ENCODE measurements at places on chromosomes 12 and 14.

GRCh38 chr12:56374726-56375597, 12.3 kb upstream of the APOF start:
- peak; percentile 33 for DNase-seq

- DNase-seq: peak; percentile 51
These were observed 27.0 kb upstream of the HIGD1C start for GRCh38 chr12:50925342-50925651.

- DNase-seq: no peak
These were observed 5.6 kb downstream of the PYM1 start for GRCh38 chr12:55922126-55922525.

GRCh38 chr12:33536431-33536830, 96.8 kb upstream of the SYT10 start:
- no peak for DNase-seq

- DNase-seq: no peak
These were observed 492.6 kb upstream of the GARIN6 start for GRCh38 chr12:99154983-99155336.

GRCh38 chr12:24599736-24600135, 349.2 kb downstream of the BCAT1 start:
- DNase-seq: peak; percentile 15

- DNase-seq: no peak
These were observed 1.9 kb downstream of the ARHGEF40 start for GRCh38 chr14:21072031-21072473.

DNA sequence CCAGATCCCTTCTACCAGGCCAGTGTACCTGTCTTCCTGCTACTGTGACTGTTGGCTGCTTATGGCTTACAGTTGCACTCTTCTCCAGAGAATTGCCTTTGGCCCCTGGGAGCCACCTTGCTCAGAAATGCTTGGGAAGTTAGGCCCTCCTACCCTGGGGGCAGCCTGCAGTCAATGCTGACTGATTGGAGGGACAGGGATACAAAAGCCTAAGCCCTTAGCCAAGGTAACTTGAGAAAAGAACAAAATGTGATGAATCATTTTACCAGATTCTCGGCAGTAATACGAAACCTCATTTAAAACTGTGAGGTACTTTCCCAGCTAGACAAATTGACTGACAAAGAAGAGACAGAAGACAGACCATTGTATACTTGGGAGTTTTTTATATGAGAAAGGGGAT, 47.3 kb downstream of the PTCSC3 start:
- no peak for DNase-seq

GRCh38 chr14:92466059-92466458, 47.5 kb upstream of the RIN3 start:
- peak; percentile 10 for DNase-seq

GRCh38 chr14:67186789-67187584, 2.3 kb upstream of the GARIN2 start:
- DNase-seq: peak; percentile 83

GRCh38 chr12:50922820-50923219, 29.5 kb upstream of the HIGD1C start:
- DNase-seq: no peak

DNA sequence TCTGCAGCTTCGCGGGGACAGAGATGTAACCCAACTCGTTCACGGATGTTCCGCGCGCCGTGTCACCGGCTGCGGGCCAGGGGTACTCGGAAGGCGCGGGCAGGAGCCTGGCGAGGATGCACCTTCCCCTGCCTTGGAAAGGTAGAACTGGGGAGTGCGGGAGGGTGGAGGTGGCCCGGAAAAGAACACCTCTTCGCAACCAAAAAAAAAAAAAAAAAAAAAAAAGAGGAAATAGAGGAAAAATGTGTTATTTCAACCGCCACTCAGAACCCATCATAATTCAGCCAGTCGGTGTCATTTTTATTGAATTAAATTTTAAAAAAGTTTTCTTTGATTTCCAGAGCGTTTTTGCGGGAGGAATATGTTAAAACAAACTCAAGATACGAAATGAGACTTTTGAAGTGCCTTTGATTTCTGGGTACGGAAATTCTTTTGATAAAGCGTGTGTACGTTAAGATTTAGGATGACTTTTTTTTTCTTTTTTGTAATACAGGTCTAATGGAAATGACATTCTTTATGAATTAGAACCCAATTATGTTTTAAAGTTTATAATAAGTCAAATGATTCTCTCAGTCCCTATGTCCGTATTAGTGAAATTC, 8.9 kb downstream of the CDKN1B start:
- no peak for DNase-seq

DNA sequence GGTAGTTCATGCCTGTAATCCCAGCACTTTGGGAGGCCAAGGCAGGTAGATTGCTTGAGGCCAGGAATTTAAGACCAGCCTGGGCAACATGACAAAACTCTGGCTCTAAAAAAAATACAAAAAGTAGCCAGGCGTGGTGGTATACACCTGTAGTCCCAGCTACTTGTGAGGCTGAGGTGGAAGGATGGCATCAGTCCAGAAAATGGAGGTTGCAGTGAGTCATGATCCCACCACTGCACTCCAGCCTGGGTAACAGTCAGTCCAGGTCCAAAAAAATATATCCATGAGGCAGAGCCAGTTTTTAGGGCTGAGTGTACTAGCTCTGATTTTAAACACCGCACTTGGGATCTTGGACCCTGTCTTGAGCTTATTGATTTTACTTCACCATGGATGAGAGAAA, 30.6 kb upstream of the FICD start:
- no peak for DNase-seq

- no peak for DNase-seq
These were observed 30.2 kb upstream of the NPAS3 start for GRCh38 chr14:32908196-32909084.
